T-cell (primary cell): ENCODE measurements at places on chromosomes 5 and 9.
A peak's percentile ranks its signal among the peaks of the same experiment; 100 is the strongest.

DNA sequence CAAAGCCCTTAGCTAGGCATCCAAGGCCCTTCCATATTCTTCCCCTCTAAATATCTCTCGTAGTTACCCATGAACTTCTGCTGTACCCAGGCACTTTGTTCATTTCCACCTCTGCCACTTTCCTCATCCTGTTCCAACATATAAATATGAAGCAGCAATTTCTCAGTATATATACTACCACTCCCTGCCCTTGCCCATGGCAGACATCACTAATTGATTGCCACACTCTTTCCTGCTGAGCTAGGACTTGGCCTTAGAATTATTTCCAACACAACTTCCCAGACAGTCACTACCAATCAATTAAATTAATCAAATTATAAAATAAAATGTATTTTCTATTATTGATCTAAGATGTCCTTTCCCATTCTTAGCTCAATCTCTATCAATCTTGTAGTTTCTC is 8.5 kb downstream of the INSYN2B start:
- DNase-seq, result no peak

- peak; percentile 50 for DNase-seq
These were observed 19.8 kb upstream of the SLC9A3 start for GRCh38 chr5:543755-544674.

GRCh38 chr5:61464512-61464911 is 132.5 kb downstream of the ZSWIM6 start:
- no peak for DNase-seq

DNA sequence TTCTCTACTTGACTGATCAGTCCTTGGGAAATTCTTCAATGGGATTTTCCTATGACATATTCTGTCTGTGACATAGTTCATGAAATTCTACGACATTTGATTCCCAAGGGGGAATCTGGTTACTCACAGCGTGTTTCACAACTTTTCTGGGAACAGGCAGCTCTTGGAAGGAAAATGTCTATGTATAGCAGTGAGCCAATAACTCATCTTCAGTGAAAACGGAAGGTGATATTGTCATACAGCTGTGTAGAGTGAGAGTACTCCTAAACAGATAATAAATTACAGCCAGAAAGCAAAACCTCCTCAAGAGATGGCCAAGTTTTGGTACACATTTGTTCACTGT is 91.4 kb downstream of the C9orf152 start:
- DNase-seq, result no peak

- no peak for DNase-seq
These were observed 205.4 kb downstream of the CDH18 start for GRCh38 chr5:19782566-19782965.

GRCh38 chr9:136848393-136849037 is 694 bp upstream of the PHPT1 start:
- no peak for DNase-seq

GRCh38 chr5:142015781-142016533 is 3.1 kb upstream of the GNPDA1 start:
- peak; percentile 16 for DNase-seq

DNA sequence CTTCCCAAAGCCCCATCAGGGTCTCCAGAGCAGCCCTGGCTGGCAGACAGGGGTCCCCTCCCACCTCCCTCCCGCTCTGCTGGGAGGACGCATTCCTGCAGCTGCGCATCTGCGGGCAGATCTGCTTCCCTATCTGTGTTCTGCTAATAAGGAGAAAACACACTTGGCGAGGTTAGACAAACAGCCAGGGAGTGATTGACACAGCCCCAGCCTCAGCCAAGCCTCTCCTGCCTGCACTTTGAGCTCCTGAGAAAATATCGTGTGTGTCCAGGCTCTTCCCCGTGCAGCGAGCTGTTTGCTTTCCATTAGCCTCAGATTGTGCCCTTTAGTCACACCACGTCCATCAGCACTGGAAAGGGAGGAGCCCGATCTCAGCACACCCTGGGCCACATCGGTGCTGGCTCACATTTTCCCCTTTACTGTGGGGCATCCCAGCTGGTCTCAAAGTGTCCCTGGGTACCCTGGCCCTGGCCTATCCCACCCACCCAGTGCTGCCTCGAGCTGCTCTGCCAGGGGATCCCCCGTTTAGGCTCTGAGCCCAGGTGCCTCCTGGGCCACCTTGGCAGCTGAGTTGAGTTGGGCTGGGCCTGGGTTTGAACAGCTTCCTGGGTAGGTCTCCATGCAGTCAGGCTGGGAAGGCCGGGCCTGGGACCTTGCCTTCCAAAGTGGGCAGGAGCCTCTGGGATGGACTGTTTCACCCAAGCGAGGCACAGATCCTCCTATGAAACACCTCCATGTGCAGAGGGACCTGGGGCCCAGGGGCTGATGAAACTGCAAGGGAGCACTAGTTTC is 61.1 kb downstream of the BARX1 start:
- no peak for DNase-seq

GRCh38 chr9:16619402-16619801 is 251.1 kb downstream of the BNC2 start:
- no peak for DNase-seq

GRCh38 chr9:117104716-117105495 is 310.0 kb downstream of the ASTN2 start:
- no peak for DNase-seq

- no peak for DNase-seq
These were observed 615.6 kb upstream of the GRIN3A start for GRCh38 chr9:102354041-102354440.

GRCh38 chr9:89667726-89668125 is 62.9 kb downstream of the GADD45G start:
- DNase-seq, result no peak

- no peak for DNase-seq
These were observed 121.0 kb downstream of the AOPEP start for GRCh38 chr9:94847486-94847885.

DNA sequence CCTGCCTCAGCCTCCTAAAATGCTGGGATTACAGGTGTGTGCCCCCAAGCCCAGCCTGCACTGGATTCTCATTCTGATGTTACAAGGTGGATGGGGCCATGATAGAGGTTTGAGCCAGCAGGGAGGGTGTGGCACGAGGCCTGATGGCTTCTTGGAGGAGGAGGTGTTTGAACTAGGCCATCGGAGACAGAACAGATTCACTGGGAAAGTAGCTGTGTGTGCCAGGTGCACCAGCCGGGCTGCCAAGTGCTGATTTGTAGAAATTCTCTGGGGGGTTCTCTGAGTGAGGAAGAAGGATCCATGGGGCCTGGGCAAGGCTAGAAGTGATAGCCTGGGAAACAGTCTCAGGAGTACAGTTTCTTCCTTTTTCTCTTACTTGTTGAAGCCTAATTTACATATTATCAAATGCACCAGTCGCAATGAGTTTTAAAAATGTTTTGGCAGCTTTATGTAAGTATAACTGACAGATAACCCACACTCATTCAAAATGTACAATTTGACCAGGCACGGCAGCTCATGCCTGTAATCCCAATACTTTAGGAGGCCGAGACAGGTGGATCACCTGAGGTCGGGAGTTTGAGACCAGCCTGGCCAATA is 31.1 kb upstream of the STXBP1 start:
- DNase-seq, result no peak

GRCh38 chr9:764105-764524 is 77.4 kb upstream of the DMRT1 start:
- DNase-seq, result peak; percentile 10

DNA sequence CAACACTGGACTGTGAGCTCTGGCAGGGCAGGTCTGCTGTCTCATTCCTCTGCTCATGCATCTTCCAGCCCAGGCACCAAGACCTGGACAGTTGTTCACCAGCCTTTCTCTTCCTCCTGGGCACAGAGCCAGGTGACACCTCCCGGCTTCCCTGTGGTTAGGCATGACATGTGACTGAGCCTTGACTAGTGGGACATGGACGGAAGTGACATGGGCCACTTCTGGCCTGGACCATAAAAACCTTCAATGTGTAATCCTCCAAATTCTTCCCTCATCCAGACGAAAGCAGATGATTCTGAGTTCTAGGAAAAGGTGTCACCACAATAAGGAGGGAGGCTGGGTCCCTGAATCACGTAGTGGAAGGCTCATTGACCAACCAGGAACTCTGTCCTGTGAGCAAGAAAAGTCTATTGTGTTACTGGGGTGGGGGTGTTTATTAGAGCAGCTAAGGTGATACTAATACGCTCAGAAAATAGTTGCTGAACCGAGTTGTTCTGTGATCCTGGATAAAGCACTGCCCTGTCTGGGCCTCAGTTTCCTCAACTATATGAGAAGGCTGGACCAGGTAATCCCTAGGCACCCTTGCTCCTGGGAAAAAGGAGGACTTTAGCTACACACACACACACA is 26.6 kb upstream of the CRB2 start:
- no peak for DNase-seq

GRCh38 chr5:95827892-95828246 is 5.3 kb upstream of the GLRX start:
- DNase-seq, result no peak

DNA sequence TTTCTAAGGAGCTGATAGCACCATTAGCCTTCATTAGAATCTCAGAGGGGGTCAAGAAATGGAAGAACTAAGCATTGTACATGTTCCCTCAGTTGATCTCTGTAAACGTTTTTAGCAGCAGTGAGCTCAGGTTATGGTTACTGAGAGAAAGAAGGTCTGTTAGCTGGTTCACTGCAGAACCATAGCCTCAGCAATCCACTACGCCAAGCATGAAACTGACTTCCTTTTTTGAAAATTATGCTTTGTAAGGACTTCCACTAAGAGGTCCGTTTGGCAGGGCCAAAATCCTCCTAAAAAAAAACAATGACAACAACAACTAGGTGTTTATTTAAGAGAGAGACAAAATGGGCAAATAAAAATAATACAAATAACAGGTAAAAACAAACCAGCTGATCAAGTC is 273.3 kb downstream of the AOPEP start:
- no peak for DNase-seq

DNA sequence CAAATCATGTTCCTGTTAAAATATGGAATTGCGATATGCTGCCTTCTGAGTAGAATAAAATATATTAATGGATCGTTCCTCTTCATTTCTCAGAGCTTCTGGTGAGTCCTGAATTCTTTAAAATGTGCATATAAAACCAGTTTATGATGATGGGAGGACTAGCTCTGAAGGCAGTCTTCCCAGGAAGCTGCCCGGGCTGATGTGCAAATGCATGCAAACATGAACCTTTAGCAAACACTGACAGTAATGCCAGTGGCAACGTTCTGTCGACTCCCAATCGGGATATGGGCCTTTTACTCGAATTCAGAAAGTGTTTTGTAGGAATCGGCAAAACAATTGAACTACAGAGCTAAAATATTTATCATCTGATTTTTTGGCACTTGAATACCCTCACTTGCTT is 93.6 kb downstream of the TLE4 start:
- no peak for DNase-seq

GRCh38 chr9:136135326-136136126 is 16.9 kb upstream of the TMEM250 start:
- DNase-seq, result no peak

- DNase-seq, result no peak
These were observed 18.2 kb downstream of the TENT2 start for GRCh38 chr5:79630444-79630843.

GRCh38 chr9:88270413-88270812 is 117.8 kb upstream of the SPIN1 start:
- DNase-seq, result no peak

DNA sequence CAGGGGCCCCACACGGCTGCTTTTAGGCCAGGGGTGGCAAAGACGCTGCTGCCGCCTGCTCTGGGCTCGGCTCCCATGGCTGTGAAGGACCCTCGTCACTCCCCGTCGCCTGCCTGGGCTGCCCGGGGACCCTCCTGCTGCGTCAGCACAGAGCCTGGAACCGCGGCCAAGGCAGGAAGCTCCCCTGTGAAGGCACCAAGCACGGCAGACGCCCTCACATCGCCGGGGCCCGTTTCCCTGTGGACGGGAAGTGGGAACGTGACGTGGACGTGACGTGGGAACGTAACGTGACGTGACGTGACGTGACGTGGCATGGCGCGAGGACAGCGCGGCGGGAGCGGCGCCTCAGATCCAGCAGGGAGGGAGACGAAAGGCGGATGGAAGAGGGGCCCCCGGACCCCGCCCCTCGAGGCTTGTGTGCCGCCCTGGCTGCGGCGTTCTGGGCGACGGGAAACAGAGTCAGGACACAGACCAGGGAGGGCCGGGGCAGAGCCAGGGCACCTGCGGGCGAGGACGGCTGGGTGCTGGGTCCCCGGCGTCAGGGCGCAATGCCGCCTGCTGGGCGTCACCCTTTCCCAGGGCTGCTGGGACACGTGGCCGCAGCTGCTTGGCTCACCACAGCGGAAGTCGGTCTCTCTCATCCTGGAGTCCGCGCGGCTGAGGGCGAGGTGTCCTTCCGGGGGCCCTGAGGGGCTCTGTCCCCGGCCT is 53.1 kb downstream of the MRPL36 start:
- DNase-seq, result no peak

DNA sequence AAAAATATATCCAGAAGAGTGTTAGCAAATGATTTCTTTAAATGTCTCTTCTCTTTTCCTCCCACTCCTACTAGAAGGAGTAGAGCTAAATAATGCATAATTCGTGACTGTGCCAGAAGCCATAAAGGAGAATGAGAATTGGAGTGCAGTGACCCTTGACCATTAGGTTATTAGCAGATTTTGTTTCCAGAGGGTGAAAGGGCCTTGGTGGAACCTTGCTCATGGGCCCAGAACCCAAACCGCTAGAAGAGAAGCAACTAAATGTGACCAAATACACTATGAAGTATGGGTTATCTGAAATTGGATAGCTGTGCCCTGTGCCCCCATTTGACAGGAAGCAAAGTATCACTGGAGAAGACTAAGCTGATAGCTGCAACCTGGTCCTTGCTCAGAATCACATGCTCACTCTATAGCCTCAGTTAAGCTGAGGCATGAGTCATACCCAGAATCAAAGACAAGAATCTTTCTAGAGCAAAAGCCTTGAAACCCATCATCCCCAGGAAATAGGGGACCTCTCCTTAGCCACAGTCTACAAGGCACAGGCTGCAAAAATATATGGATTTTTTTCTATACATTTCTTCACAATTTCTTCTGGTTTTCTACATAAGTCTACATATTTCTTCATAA is 36.3 kb downstream of the CAPSL start:
- no peak for DNase-seq

GRCh38 chr5:156402387-156402921 is 75.5 kb downstream of the SGCD start:
- peak; percentile 69 for DNase-seq

- DNase-seq, result no peak
These were observed 12.1 kb upstream of the ISOC1 start for GRCh38 chr5:129082225-129083136.

DNA sequence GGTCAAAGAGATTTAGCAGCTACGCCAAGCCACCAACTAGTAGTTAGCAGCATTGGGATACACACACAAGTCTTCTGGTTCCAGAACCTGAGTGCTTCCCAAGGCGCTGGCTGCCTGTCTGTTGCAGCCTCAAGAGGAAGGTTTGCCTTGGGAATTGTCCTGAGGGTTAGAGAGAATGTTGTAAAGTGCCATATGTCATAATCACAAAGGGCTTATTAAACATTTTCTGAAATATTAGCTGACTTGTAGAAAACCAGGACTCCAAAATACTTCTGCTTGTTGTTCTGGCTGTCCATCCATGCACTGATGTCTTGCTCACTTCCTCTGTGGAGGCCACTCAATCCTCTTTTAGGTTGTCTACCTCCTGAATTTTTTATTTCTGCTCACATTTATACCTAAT is 46.3 kb downstream of the SLC36A1 start:
- no peak for DNase-seq
